ENCODE measurements at places on chromosomes 7 and 10.

DNA sequence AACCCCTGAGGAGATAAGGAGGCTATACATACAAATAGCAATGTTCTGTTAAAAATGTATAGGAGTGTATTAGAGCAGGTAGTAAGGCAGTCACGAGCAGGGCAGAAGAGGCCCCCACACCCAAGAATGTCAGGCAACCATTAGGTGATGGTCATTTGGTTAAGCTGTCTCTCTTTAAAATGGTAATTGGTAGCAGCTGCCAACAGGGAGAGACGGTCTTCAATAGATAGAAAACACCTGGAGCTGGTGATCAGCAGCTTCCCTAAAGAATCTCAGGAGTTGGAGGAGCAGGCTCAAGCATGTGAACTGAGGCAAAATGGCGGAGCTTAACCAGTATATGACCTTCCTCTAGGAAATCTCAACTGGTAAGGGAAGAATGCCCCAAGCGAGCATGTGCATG lies 26.4 kb upstream of the HTR5A start:
- DNase-seq = no peak

DNA sequence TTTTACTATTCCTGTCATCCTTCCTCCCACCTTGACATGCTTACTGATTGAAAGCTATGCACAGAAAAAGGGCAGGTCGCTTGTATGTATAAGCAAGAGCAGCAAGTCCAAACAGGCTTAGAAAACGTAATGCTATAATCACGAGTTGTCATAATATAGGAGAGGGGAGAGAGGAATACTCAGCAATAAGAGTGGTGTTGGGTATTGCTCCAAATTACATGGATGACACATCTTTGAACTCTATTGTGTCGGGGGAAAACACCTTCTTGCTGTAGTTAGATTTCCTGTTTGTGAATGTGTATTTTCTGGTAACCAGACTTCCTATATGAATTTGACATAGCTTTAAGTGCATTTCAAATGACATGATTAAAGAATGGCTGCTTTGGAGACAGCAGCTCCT lies 7.5 kb downstream of the MET start:
- DNase-seq = peak; percentile 100

- DNase-seq = no peak
These were observed 169.5 kb upstream of the LYZL1 start for GRCh38 chr10:29119374-29119773.

DNA sequence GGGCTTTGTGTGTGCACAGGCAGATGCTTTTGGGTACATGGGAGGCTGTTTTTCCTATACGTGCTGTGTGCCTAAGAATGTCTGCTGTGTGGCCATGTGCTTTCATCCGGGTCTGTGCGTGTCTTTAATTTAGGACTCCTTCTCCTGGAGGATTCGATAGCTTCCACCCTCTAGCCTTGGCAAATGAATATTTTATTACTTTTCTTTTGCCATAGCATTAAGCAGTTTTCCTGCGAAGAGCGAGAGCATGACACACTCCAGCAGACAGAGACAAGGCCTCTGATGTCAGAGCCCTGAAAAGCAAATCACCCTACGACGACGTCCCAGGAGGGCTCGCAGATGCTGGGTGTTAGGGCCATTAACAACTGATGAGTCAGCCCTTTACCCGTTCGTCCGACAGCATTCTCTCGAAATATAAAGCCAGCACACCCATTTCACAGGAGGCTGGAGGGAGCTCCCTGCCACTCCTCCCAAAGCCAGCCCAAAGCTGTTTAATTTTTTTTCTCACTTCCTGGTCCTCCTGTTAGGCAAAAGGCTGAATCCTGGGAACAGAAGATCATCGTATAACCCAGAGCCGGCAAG lies 311.3 kb upstream of the ZMIZ1 start:
- no peak for DNase-seq

DNA sequence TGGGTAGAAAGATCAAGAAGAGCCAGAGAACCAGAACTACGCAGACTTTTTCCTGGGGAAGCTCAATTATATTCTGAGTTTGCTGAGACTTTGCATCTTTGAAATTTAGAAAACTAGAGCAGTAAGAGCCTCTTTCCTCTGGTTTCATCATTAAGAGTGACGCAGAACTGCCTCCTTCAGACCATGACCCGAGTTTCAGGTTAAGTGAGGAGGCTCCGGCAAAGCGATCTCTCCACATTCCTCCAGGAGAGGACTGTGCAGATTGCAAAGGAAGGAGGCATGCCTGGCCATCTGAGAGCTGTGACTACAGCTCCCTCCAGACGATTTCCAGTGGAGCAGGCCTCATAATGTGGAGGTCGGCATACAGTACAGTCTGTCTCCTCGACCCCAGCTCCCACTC lies 115.8 kb upstream of the LANCL2 start:
- DNase-seq = no peak

GRCh38 chr10:105188737-105189462 lies 547.8 kb downstream of the SORCS3 start:
- DNase-seq = peak; percentile 96

DNA sequence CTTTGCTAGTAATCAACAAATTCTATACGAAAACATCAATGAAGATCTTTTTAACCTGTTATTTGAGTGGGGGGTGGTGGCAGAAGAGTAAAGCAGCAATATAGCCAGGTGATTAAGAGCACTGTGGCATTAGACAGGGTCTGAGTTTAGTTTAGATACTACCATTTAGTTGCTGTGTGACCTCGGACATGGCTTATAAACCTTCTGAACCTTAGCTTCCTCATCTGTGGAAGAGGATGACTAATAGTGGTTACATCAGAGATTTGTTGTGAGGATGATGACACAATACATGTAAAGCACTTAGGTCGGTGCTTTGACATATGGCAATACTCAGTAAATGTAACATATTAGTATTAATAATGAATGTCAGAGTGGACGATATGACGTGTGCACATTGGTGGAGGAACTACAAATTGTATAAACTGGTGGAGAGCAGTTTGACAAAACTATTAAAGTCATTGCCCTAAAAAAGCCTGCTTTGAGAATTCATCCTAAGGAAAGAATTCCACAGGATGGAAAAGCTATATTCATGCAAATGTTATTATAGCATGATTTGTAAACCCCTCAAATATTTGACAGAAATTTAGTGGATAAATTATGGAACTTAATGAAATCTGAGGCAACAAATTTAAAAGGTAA lies 24.3 kb downstream of the SPAG6 start:
- DNase-seq = peak; percentile 87

GRCh38 chr10:73444457-73444856 lies 11.1 kb upstream of the MSS51 start:
- DNase-seq = no peak

DNA sequence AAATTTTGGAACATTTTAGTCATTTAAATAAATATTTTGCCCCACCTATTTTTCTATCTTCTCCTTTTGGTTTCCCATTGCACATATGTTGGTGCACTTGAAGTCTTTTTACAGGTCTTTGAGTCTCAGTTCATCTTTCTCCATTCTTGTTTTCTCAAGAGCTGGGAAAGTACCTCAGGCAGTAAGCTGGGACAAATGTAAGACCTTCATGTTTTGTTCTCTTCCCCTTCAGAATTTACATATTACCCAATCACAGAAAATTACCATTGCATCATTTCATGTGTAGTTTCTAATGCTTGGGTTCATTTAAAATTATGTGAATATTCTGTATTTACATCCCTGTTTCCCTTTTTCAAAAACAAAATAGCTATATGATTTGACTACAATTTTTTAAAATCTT lies 1150.0 kb upstream of the POT1 start:
- no peak for DNase-seq

- DNase-seq = no peak
These were observed 138.7 kb downstream of the NRP1 start for GRCh38 chr10:33195608-33196376.

DNA sequence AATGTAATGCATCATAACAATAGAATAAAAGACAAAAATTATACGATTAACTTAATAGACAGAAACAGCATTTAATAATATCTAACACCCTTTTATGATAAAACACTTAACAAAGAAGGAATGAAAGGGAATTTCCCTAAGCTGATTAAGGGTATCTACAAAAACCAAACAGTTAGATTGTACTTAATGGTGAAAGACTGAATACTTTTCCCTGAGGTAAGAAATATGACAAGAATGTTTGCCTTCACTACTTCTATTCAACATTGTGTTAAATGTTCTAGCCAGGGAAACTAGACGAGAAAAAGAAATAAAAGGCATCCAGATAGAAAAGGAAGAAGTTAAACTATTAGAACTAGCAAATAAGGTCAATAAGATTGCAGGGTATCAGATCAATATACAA lies 276.9 kb downstream of the BAMBI start:
- DNase-seq = no peak

DNA sequence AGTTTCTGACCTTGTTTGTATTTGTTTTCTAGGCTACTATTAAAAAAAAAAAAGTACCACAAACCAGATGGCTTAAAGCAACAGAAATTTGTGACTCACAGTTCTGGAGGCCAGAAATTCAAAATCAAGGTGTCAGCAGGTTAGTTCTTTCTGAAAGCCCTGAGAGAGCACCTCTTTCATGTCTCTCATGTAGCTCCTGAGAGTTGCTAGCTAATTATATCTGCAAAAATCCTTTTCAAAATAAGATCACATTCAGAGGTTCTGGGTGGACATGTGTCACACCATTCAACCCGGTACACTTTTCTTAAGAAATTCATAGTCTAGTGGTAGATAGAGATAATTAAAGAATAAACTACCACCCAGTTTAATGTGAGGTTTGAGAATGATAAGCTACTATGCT lies 888.6 kb downstream of the GRID1 start:
- peak; percentile 10 for DNase-seq

GRCh38 chr10:31479752-31480151 lies 160.7 kb downstream of the ZEB1 start:
- no peak for DNase-seq

DNA sequence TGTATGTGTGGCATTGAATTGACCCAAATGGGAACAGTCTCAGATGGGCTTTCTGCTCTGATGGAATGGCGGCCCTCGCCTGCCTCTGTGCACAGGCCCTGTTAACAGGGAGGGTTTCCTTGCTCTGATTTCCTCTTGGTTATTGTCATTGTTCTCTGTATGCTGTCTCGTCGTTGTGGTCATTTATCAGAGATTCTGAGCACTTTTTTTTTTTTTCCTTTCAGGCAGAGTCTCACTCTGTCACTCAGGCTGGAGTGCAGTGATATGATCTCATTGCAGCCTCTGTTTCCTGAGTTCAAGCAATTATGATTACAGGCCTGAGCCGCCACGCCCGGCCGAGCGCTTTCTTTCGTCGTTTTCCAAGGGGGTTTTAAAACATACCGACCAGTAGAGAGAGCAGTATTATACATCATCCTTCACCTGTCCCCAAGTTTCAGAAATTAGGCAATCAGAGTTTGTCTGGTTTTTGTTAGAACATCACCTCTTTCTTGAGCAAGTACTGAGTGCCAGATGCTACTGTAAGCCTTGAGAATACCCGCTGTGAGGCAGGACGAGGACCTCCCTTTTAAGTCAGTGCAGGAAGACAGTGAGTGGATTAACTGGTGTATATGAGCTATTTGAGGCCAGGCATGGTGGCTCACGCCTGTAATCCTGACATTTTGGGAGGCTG lies 6.5 kb downstream of the CHST12 start:
- DNase-seq = no peak

GRCh38 chr7:99638731-99639130 lies 22.0 kb downstream of the ZSCAN25 start:
- DNase-seq = no peak

- DNase-seq = peak; percentile 99
These were observed 284.7 kb upstream of the AKR1E2 start for GRCh38 chr10:4541292-4541691.

GRCh38 chr7:25478925-25479324 lies 250.6 kb upstream of the NPVF start:
- DNase-seq = peak; percentile 7

DNA sequence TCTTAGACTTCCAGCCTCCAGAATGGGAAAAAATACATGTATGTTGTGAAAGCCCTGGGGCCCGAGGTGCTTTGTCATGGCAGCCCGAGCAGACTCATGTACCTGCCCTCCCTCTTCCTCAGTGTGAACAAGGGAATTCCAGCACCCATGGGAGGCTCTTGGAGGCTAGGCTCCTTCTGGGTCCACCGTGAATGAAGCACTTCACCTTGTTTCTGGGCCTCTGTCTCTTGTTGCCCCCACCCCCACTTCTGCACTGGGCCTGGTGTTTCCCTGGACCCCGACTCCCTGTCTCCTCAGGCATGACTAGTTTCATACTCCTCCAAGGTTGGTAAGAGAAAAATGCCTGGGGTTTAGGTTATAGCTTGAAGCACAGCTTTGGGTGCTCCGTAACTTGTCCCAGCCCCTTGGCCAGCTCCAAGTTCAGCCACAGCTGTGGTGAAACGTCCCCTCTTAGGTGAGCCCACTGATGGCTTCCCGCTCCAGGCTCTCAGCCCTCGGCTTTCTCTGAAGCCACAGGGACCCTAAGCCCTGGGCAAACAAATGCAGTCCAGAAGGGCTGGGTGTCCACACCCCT lies 30.2 kb upstream of the ARHGAP22 start:
- DNase-seq = no peak

DNA sequence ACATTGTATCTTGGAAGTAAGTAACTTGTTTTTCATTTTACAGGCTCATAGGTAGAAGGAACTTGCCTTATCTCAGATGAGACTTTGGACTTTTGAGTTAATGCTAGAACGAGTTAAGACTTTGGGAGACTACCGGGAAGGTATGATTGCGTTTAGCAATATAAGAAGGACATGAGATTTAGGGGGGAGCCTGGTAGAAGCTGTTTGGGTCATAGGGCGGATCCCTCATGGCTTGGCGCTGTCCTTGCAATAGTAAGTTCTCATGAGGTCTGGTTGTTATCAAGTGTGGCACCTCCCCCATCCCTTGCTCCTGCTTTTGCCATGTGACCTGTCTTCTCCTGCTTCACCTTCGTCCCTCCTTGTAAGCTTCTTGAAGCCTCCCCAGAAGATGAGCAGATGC lies 110.3 kb downstream of the MKX start:
- DNase-seq = no peak

GRCh38 chr10:131578472-131578970 lies 267.0 kb upstream of the TCERG1L start:
- DNase-seq = no peak

DNA sequence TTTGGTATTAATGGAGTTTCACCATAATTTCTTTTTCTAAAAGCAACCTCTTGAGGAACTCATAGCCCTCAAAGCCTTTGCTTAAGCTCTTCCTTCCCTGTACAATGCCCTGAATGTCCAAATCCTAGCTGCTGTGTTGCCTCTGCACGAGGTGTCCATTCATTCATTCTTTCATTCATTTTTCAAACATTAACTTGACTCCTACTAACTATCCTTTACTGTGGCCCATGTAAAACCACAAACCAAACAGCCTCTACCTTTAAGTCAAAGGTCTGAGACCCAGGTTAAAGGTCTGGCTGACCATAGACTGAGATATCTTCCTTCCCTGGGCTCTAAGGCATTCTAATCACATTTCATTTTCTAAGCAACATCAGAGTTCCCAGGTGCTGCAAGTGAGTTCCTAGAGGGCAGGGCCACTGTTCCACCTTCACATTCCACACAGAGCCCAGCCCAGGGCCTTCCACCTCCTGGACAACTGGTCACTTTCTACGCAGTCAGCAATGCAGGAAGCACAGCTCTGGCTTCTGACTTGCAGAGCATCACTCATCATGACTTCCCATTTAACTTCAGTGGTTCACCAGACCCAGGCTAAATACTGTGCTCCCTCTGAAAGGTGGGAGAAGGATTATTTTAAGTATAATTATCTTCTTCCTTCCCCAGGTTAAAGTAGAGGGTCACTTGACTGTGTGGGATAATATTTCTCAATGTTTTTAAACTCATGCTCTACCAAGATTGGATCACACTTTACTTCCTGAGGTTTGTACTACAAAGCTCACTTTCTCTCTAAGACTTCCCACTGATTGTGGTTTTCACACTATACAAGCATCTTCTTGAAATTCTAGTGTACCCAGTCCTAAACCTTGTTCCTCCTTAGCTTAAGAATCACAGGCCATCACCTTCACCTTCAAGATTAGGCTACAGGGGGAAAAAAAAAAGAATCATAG lies 19.1 kb downstream of the ATXN7L1 start:
- DNase-seq = no peak

- DNase-seq = no peak
These were observed 119.5 kb downstream of the CCSER2 start for GRCh38 chr10:84447701-84448400.

Data from bronchial epithelial cell (primary cell).